Hematopoietic multipotent progenitor cell (in vitro differentiated cells): ENCODE measurements at places on chromosomes 16 and 17. TPM values are rescaled to one million over a fixed set of nuclear protein-coding genes. Genes with fewer than 3 reads are reported as not detected.

- DNase-seq: no peak
Measured at GRCh38 chr17:66523378-66524200, 221.2 kb downstream of the PRKCA start.

- no peak for DNase-seq
Measured at GRCh38 chr16:66703406-66704215, 7.1 kb upstream of the CMTM4 start.

DNA sequence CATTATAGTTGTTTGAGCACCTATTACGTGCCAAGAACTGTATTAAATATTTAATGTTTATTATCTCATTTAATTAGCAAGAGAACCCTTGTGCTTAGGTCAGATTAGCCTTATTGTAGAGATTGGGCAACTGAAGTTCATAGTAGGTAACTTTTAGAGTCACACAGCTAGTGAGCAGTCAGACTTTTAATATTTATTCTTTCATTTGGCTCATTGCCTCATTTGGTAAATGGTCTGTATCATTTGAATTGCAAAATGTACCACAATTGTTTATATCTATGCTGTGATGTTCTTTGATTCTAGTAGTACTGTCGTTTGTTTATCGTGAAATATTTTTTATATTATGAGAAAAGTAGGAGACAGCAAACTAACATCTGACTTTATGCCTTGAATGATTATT is 7.6 kb downstream of the CLTC start:
- no peak for DNase-seq

DNA sequence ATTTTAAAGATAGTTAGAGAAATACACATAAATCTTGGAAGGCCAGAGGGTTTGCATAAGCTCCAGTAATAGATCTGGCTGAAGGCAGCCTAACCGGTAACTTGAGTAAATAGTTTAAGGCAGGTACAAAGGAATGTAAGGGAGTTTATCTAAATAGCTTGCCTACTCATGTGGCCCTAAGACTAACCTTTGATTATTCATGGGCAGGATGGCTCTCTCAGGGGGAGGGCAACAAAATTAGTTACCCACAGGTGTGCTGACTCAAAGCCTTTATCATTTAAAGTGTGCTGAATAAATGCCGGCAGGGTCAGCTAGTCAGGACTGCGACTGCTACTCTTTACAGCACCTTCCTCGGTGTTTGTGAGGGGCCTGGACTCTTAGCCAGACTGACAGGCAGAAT is 761.3 kb upstream of the KIF2B start:
- DNase-seq: no peak

GRCh38 chr16:64131423-64131822 is 990.4 kb downstream of the CDH11 start:
- DNase-seq: no peak

GRCh38 chr17:39626171-39627046 is at the start of gene PPP1R1B:
Gene PPP1R1B (plus strand): TSS chr17:39626952. CDS start chr17:39627393, 441 bp downstream.
- DNase-seq: no peak

GRCh38 chr17:49514071-49514721 is 19.1 kb downstream of the NGFR start:
- DNase-seq: no peak

- DNase-seq: no peak
Measured at GRCh38 chr16:78761427-78761826, 662.0 kb downstream of the WWOX start.

GRCh38 chr17:27240802-27241155 is 53.1 kb upstream of the WSB1 start:
- DNase-seq: no peak

- DNase-seq: no peak
Measured at GRCh38 chr16:4111748-4112696, 4.2 kb downstream of the ADCY9 start.

DNA sequence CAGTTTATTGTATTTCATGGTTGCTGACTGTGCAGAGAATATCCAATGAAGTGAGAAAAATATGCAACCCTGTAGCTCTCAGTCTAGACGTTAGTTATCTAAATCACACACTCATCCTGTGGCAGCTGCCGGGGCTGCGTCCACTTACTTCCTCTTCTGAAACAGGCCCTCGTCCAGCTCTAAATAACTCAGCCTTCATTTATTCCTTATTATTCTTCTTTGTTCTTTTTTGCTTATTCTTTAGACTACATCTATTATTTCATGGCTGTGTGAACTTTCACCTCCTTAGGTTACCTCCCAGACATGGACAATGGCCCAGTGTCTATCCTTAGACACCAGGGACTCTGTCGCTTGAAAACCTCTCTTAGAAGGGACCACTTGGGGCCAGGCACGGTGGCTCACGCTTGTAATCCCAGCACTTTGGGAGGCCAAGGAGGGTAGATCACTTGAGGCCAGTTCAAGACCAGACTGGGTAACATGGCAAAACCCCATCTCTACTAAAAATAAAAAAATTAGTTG is 3.4 kb upstream of the THUMPD1 start:
- DNase-seq: peak; percentile 83

GRCh38 chr17:6995500-6996255 is at the start of gene ALOX12:
Gene ALOX12 (plus strand): TSS chr17:6996049. CDS start chr17:6996118, 69 bp downstream.
- no peak for DNase-seq

GRCh38 chr16:69885722-69886121 is 65.4 kb upstream of the CLEC18A start:
- no peak for DNase-seq

DNA sequence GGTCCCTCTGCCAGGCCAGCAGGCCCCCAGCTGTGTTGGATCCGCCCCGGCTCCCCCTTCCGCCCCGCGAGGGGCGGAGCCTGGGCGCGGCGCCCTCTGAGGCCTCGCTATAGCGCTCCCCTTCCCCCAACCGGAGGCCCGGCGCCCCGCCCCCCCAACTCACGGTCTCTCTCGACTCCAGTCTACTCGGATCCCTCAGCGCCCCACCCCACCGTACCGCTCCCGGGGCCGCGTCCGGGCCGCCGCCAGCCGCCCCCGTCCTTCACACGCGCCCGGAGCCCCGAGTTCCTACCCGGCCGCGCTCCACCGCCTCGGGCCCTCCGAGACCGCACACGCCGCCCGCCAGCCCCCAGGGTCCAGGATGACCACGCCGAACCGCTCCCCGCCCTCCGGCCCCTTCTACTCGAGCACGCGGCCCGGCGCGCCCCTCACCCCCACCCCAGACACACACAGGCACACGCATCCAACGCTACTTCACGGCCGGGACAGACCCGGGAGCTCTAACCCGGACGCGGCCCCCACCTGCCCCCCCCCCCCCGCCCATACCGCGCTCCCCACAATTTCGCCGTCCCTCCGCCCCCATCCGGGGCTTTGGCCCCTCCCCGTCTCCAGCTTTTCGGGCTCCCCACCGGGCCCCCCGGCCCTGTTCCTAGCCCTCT is 1.4 kb downstream of the PHF23 start:
- peak; percentile 68 for DNase-seq

DNA sequence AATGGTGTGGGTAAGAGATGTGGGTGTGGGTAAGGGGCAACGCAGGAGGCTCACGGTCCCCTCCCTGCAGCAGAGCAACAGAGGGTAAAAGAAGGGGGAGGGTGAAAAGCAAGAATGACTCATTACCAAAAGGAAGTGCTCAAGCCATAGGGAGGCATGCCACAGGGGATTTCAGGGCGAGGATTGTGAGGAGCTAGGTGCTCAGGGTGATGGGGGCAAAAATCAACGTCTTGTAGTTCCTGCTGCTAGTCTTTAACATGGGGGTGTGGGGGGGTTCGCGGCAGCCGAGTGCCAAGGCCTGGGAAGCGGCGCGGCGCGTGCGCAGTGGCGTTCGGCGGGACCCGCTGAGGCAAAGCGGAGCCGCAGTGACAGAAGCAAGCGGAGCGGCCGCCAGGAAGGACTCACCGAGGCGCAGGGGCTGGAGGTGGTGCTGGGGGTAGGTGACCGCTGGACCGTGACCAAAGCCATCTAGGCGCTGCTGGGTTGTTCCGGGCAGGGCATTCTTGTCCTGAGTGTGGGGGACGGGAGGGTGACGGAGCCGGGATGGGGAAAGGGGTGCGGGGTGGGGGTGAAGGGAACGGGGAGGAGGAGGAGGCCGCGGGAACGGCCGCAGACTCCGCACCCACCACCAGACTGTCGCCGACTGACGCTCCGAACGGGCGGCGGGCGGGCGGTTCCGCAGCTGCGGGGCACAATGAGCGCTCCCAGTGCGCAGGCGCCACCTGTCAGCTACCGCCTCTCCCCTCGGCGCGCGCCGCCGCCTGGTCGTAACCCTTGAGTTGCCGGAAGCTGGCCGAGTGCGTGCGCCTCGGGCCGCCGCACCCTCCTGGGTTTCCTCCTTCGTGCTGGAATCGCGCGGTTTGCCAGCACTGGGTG is at the start of gene SSH2:
SSH2 (minus strand) TSS at position 696 of the 876 bp plus-strand sequence; CDS start at position 468, 228 bp downstream.
- DNase-seq: peak; percentile 73

The ANTKMT gene
- 25.3 TPM for total RNA-seq

The CHRNE gene
- total RNA-seq: 5.4 TPM

The LRRC37A3 gene
- 16.7 TPM for total RNA-seq

The NPIPB13 gene
- total RNA-seq: 1.9 TPM

The C16orf96 gene
- 0.27 TPM for total RNA-seq

The HES7 gene
- under 0.01 TPM for total RNA-seq

The ZFHX3 gene
- 4.0 TPM for total RNA-seq

The SERPINF2 gene
- 4.6 TPM for total RNA-seq

The CTRB2 gene
- total RNA-seq: not detected

The FOXC2 gene
- total RNA-seq: not detected

The CSH2 gene
- total RNA-seq: not detected

The MYH2 gene
- not detected for total RNA-seq
